ENCODE measurements at places on chromosomes 4 and X.

DNA sequence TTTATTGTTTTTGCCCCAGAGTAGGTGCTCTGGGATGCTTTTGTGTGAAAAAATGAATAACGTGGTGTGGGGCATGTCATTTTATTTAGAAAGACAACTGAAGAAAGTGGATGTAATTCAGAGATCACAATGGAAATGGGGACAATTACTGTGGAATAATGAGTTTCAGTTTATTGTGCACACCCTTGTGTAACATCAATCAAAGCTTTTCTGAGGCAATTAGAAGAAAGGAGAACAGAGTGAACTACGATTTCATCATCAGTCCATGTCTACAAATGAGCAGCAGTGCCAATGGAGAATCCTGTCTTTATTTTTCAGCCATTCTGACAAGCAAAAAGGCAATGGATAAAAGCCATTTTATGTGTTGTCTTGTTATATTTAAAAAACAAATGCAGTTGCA lies 339.2 kb downstream of the TMA16 start:
- DNase-seq = no peak

DNA sequence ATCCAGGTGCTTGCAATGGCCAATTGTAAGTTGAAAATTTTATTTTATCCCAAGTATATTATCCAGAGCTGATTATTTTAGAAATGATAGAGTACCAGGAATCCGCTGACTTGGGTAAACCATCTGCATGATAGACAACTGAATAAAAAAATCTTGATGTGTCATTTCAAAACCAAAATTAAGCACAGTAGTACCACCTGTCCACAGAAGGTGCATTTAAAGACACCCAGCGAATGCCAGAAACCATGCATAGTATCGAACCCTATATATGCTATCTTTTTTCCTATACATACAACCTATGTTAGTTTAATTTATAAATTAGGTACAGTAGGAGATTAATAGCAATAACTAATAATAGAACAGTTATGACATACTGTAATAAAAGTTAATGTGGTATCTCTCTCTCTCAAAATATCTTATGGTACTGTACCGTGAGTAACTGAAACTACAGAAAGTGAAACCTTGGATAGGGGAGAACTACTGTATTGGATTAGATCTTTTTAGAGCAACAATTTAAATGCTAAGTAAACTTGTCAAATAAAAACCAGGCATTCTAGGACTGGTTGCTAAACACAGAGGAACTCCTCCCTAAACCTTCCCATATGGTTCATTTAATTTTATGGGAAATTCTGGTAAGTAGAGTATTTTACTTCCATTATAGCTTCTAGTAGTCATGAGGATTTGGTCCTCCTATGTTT lies 6.2 kb downstream of the NEIL3 start:
- DNase-seq = no peak

DNA sequence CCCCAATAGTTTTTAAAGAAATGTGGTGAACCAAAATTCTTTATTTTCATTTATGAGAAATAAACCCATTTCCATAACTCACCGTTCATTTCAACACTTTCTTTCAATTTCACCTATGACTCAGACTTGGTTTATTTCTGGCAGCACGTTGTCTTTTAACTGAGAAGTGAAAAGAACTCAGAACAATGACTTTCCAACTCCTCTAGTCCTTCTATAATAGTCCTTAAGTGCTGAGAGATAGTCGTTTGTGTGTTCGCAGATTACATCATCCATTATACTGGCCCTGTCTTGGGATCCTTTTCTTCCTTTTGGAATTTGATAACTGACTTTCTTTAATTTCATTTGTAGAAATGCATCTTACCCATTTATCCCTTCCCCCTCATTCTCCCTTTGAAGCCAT lies 113.6 kb downstream of the GLUD2 start:
- DNase-seq = no peak

DNA sequence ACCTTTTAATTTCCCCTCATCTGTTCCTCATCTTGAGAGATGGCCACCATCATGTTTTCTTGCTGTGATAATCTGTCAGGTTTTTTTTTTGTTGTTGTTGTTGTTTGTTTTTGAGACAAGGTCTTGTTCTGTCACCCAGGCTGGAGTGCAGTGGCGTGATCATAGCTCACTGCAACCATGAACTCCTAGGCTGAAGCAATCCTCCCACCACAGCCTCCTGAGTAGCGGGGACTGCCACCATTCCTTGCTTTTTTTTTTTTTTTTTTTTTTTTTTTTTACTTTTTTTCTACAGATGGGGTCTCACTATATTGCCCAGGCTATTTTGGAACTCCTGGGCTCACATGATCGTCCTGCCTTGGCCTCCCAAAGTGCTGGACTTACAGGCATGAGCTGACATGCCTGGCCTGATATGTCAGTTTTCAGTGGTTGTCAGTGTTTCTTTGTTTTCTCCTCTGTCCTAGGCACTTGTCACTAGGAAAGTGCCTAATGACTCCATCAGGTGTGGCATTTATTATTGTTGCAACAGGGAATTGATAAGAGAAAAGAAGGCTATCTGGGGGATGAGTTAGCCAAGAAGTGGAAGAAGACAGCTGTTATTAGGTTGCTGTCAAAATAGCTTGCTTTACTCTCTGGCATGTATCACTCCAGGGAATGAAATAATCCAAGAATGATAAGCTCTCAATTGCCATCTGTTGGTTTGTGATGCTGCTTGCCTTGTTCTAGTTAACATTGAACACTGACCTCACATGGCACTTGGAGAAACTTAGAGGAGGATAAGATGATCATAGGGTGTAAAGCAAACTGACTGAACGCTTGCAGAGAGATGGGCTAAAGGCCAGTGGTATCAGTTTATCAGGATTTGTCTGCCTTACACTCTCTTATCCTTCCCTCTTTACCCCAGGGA lies 41.7 kb downstream of the TMEM164 start:
- no peak for DNase-seq

GRCh38 chr4:110104661-110105060 lies 93.8 kb downstream of the ELOVL6 start:
- no peak for DNase-seq

DNA sequence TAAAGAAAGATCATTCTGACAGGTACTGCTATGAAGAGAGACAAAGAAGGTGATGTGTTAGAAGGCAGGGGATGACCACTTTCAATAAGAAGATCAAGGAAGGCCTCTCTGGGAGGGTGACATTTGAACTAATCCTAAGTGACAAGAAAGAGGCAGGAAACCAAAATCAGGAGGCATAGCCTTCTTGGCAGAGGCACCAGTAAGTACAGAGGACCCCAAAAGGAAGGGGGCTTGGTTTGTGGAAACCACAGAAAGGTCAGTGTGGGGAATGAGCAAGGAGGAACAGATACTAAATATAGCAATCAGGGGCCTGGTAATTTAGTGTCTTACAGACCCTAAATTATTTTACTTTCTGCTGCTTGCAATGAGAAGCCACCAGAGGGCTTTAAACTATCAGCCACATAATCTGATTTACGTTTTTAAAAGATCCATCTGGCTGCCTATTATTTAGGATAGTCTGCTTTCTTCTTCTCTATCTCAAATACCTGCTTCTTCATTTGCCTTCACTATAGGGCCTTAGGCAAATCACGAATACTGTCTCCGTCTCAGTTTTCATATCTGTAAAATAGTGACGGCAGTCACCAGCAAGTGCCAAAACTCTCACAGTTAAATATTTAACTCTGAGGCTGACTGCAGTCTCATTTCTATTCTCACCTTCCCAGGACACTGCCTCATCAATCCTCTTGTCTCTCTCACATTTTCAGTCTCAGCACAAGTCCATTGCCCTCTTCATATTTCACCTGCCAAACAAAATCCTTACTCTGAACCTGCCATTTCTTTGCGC lies 16.7 kb downstream of the NR3C2 start:
- DNase-seq = no peak

DNA sequence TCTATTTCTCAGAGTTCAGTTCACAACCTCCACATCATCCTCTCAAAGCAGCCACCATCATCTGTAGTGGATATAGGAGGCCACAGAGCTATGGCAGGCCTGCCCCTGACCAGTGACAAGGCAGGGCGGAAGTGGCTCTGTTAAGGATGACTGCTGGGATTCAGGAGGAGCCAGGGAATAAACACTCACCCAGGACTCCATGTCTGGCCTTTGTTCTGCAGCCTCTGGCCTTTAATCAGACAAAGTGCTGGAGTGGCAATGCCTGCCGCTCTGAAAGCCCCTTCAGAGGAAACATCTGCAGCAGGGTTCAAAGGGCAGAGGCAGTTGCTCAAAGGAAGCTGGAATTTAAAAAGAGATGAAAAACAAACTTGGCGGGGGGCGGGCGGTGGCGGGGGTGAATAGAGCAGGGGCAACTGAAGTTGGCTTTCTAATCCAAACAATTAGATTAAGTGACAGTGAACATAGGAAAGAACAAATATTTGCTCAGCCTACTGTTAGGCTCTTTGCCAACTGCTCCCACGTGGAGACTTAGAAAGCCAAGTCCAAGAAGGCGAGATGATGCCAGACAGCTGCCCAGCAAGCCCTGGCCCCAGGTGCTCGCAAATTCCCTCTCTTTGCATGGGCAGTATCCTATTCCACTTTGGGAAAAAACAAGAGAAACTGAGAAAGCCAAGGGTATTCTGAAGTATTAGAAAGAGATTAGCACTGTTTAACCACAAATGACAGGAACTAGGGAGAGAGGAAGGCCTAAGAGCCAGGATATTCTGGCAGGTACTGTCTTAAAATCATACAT lies 5.5 kb downstream of the MPP1 start:
- DNase-seq = no peak

- no peak for DNase-seq
Measured at GRCh38 chr4:95093460-95093859, 335.7 kb downstream of the BMPR1B start.

DNA sequence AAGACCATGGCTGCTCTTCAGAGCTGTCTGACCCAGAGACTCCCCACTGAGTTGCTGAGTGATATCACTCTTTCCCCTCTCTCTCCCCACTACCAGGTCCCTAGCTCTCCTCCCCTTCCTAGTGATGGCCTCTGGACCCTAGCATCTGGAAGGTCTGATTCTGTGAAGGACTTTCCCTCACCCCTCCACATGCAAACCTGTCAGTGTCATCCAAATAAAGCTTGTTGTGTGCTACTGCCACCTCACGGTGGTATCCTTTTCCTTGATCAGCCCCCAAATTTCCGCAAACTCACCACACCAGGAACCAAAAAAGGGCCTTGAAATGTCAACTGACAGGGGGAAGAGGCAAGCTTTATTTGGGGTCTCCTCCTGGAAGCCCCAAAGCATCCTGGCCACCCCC lies 500.2 kb downstream of the IDS start:
- no peak for DNase-seq

DNA sequence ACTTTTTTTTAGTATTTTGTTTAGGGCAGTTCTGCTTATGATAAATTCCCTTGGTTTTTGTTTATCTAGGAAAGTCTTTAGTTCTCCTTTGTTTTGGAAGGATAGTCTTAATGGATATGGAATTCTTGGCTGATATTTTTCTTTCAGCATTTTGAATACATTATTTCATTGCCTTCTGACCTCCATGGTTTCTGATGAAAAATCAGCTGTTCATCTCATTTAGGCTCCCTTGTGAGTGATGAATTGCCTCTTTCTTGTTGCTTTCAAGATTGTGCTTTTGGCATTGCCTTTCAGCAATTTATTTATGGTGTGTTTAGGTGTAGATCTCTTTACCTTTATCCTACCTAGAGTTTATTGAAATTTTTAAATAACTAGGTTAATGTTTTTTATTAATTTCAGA lies 41.5 kb upstream of the LCORL start:
- no peak for DNase-seq

DNA sequence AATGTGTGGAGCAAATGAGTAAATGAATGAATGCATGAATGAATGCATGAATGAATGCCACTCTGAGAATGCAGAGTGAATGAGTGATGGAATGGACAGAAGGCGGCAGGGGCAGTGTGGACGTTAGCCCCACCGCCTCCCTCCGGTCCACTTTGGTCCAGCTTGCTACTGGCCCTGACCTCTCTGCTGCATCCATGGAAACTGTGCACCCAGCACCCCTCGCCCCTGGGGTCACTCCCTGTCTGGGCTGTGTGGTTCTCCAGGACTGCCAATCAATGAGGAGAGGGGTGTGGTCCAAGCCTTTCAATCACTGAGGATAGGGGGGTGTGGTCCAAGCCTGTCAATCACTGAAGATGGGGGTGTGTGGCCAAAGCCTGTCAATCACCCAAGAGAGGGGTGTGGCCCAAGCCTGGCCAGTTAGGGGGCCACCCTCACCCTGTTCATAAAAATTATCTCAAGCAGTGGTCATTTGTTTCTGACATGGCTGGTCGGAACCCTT lies 39.2 kb upstream of the ASMTL start:
- DNase-seq = peak; percentile 89

DNA sequence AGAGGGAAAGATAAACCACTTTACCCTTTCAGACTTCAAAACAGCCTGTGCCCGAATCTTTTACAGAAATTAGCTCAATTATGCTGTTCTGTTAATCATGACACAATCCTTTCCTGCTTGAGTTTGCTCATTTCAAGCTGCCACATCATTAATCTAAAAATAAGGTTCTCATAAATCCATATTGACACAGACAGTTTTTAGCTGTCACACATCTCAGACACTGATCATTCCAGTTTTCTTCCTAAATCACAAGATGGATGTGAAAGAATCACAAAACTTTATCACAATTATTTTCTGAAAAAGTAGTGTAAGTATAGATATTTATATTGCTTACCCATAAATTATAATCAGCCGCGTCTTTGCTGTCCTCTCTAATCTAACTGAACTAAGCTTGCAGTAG lies 27.9 kb upstream of the AMELX start:
- DNase-seq = no peak

DNA sequence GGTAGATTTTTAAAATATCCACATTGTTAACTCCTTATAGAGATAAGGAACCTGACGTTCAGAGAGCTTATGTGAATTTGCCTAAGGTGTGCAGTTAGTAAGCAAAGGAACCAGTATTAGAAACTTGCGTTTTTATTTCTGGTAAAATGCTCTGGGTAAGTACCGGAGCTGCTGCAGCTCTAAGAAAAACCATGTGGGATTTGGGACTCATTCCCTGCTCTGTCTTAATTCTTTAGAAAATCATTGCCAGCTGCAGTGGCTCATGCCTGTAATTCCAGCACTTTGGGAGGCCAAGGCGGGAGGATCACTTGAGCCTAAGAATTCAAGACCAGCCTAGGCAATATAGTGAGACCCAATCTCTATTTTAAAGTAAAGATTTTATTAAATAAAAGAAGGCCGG lies 5.8 kb downstream of the CCKAR start:
- DNase-seq = no peak

DNA sequence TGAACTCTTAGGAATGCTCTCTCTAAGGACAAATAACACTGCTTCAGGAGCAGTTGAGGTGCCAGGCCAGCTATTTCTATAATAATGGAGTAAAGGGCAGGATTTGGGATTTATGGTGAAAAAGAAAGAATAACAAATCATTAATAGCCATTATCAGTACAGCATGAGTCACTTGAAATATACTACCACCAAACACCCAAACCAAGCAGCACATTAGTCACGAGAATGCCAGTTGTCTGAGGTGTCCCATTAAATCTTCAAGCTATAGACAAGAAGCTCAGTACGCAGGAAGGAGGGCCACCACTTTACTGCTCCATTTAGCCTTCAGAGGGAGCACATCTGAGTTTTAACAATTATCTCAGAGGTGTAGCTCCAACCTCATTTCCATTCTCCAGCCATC lies 106.8 kb upstream of the MAGEA10 start:
- DNase-seq = no peak
